ENCODE measurements at places on chromosomes 1 and 21.

DNA sequence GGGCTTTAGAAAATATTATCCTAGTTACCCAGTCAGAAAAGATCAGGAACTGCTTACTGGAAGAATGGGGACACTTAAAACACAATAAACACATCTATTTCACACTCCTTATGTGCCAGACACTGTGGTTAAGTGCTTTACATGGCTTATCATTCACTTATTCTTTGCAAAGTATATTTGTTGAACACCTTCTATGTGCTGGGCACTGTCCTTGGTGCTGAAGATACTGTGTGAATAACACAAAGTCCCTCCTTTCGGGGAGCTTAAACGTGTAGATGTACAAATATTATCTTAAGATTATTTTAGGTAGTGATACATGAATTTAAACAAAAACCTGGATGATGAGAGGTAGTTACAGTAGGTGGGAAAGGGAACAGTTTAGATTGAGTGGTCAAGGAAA lies 169.3 kb downstream of the ST6GALNAC5 start:
- DNase-seq = no peak

GRCh38 chr1:55214934-55215193 lies 300 bp downstream of the USP24 start:
- no peak for DNase-seq

GRCh38 chr1:211375146-211375818 lies 48.6 kb downstream of the TRAF5 start:
- DNase-seq = no peak

DNA sequence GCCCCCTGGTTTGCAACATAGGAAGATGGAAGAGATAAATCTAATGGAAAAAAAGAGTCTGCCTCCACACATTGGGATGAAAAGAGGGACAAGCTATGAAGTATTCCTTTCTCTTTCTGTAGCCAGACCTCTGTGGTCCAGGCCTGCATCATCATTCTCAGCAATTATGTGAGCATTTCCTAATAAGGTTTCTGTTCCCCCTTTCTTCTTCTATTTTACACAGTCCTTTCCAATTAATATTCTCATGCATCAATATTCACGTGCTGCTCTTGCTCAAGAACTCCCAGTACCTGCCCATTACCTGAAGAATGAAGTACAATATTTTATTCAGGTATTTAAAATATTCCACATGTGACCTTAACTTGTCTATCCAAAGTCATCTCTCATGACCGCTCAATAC lies 8.2 kb upstream of the SLC30A1 start:
- DNase-seq = no peak

- DNase-seq = no peak
Measured at GRCh38 chr1:34371829-34372532, 195.3 kb downstream of the C1orf94 start.

GRCh38 chr1:172383536-172383935 lies 36.9 kb upstream of the C1orf105 start:
- DNase-seq = no peak

DNA sequence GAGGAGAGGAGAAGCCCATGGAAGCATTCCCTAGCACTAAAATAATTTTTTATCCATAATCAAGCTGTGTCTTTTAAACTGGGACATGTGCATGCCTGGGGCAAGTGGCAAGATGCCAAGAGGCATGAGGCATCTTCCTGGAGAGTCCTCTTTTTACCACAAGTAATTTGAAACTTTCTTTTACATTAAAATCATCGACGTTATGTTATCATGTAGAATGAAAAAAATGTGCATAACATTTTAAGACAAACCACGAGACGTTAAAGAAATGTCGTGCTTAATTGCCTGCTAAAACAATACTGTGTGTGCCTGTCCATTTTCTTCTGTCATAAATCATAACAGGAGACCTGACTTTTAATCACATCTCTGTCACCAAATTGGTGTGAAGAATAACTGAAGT lies 1.5 kb downstream of the STYXL2 start:
- DNase-seq = no peak

DNA sequence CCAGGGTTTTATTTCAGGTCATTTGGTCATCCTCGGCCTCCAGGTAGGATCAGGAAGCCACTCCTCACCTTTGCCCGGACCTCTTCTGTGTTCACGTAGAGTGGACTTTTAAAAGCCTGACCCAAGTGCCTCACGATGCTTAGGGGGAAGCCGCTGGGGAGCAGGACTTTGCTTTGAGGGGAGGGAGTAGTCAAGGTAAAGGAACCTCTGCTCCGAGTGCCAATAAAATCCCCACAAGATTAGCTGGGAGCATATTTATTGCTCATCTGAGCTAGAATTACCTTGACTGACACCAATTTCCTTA lies 603 bp upstream of the DHRS3 start:
- DNase-seq = no peak

- no peak for DNase-seq
Measured at GRCh38 chr1:56235909-56236510, 343.4 kb downstream of the PLPP3 start.

DNA sequence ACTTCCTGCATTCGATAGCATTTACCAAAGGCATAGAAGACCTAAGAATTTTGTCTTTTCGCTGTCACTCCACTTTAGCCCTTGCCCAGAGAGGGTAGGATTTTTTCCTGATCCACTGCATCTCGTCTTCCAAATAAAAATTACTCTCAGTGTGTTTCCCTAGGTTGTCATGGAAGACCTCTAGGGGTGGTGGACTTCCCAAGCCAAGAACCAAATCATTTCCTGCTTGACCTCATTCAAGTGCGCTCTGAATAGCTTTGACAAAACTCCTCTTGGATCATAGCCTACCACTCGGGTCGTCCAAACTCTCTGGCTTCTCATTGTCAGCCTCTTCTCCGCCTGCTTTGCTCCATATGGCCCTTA lies 431 bp upstream of the C1orf52 start:
- DNase-seq = no peak

- no peak for DNase-seq
Measured at GRCh38 chr1:149986486-149987296, 23.8 kb downstream of the OTUD7B start.

- no peak for DNase-seq
Measured at GRCh38 chr1:239243006-239243405, 143.4 kb upstream of the CHRM3 start.

- no peak for DNase-seq
Measured at GRCh38 chr1:201019321-201019977, 4.1 kb downstream of the KIF21B start.

DNA sequence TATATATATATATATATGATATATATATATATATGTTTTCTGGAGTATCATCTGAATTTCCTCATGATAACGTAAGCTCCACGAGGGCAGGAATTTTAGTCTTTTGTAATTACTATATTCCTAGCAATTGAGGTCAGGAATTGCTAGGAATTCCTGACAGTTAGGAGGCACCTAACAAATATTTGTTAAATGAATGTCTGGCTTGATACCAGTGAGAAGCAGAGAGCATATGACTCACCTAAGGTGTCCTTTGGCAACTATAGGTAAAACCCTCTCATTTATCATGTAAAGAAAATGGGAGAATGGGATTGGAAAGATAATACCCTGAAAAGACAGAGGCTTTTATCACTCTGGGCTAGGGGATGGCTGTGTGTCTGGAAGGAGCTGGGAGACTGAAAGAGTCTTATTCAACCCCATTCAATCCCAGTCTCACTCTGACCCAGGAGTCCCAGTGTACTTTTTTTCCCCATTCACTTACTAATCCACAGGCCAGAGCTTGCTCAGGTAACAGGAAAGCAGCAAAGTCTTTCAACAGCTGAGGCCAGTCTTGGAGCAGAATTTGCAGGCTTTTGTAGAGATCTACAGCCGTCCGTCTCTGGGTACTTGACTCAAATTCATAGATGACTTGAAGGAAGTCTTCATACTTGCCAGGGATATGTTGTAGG lies 71.2 kb downstream of the DAP3 start:
- DNase-seq = no peak

GRCh38 chr1:54284781-54285529 lies 85.0 kb downstream of the MRPL37 start:
- DNase-seq = no peak

DNA sequence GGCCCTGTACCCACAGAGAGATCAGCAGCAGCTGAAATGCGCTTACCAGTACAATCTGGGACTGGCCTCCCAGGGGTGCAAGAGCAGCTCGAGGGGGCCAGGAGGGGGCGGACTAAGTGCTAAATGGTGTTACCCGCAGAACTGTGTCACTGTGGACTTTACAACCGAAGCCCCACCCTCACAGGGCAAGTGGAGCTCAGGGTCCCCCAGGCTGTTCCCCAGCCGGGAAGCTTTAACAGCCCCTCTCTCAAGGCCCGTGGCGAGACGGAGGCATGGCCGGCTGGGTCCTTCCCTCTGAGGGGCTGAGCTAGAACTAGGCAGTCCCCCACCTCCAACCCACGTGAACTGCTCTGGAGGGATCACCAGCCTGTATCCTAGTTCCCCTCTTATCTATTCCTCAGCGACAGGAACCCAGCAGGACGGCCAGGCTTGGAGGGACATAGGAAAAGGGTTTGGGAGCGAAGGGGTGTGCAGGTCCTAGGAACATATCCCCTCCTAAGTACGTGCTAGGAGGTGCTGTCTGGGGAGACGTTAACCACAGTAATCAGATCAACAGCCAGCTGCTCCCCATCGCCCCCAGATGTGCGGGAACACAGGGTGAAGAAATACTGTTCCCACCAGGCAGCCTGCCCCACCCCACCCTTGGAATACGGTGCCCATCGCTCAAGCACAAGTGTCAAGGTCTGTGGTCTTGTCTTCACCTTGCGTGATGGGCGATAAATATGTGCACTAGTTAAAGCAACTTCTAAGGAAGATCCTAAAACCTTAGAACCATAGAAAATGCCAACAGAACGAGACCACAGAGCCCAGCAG lies 24.4 kb downstream of the ZBTB17 start:
- no peak for DNase-seq

GRCh38 chr1:9149837-9150581 lies 21.1 kb upstream of the GPR157 start:
- DNase-seq = no peak

- DNase-seq = no peak
Measured at GRCh38 chr1:246219508-246220030, 287.5 kb downstream of the SMYD3 start.

GRCh38 chr1:240174734-240175133 lies 83.1 kb downstream of the FMN2 start:
- no peak for DNase-seq

- DNase-seq = no peak
Measured at GRCh38 chr1:115592264-115592663, 49.5 kb upstream of the VANGL1 start.

DNA sequence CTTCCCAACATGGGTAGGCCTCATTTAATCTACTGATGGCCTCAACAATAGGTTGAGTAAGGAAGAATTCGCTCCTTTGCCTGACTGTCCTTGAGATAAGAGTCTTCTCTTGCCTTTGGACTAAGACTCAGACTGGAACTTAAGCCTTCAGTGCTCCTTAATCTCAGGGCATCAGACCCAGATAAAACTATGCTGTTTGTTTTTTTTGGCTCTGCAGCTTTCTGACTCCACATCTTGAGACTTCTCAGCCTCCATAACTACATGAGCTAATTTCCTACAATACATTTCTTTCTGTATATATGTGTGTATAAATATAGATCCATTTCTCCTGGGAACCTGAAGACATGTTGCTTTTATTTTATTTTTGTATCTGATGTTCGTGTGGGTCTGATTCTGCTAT lies 1470.7 kb upstream of the PRMT6 start:
- no peak for DNase-seq

GRCh38 chr1:168966217-168966616 lies 140.3 kb upstream of the ATP1B1 start:
- no peak for DNase-seq

Measured in caudate nucleus (tissue), 63 donors.